ENCODE measurements at places on chromosomes 2 and 18.

DNA sequence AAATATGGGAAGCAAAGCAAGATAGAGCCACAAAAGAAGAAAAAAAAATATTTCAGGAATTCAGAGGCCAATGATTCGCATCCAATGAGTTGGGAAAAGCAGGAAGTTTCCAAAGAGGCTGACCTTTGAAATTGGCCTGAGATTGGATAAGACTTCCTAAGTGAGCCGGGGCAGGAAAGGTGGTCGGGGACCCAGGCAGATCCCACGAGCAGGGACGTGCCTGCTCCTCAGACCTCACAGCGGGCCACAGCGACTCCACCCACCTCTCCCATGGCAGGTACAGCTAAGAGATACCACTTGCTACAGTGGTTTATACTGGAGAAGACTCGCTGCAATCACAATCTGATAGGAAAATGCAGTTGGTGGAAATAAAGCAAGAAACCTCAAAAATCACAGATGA lies 102.8 kb upstream of the SALL3 start:
- no peak for DNase-seq

DNA sequence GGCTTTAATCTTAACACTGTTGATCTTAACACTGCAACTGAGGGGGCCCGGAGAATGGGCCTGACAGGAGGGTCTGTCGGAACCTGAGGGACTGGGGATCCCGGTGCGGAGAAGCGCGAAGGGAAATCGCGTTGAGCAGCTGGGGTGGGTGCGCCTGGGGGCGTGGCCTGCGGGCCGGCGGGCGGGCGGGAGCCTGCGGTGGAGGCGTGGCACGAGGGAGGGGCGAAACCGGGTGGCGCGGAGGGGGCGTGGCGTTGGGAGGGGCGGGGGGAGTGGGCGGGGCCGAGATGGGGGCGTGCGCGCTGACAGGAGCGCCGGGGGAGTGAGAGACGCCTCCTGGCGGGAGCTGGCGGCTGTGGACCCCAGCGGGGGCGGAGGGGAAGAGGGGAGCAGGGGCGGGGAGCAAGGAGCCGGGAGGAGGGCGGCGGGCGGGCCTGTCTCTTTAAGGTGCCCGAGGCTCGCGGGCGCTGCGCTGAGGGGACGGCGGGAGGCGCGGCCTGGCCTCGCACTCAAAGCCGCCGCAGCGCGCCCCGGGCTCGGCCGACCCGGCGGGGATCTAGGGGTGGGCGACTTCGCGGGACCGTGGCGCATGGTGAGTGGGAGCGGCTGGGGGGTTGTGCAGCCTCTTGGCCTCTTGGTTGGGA lies at the start of gene TWSG1:
TWSG1 (plus strand) TSS at position 445 of the 644 bp plus-strand sequence. CDS start 2,457 bp downstream, outside the sequence.
- peak; percentile 92 for DNase-seq

DNA sequence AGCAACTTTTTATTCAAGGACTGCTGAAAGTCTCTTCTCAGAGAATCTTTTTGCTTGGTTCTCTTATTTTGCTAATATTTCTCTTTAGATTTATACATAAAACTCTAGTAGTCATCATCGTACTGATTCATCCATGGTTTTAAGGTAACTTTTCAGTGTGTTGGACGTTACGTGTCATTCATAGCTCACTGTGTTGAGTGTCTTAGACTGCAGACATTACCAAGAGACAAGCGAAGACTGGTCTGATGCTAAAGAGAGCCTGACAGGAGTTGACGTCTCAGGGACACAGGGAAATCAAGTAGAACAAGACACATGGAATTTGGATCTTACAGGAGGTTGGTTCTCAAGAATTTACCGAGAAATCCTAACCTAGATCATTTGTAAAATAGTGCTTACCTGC lies 25.5 kb downstream of the RBM44 start:
- no peak for DNase-seq

- no peak for DNase-seq
Measured at GRCh38 chr2:199743415-199744120, 107.4 kb downstream of the FTCDNL1 start.

DNA sequence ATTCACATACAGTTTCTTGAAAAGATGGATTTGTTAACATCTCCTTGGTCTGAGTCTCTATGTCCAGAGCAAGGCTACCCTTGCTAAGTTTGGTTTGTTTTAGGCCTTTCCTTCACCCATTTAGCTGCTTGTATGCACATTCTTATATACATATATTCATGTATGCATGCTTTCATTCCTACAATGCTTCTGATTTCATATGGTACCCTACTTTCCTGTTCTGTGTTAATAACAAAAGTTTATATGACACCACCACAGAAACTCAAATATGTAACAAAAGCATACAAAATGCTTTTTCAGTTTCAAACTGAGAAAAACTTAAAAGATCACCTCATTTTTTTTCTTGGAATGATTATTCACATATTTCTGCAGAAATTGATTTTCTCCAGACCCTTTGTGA lies 39.4 kb downstream of the OSGEPL1 start:
- no peak for DNase-seq

- no peak for DNase-seq
Measured at GRCh38 chr2:196293751-196294515, 122.6 kb upstream of the STK17B start.

- no peak for DNase-seq
Measured at GRCh38 chr2:5368263-5368662, 323.9 kb upstream of the SOX11 start.

GRCh38 chr2:240358821-240359397 lies 76.6 kb upstream of the GPC1 start:
- no peak for DNase-seq

GRCh38 chr2:193584522-193584938 lies 1389.8 kb upstream of the TMEFF2 start:
- peak; percentile 35 for DNase-seq

- no peak for DNase-seq
Measured at GRCh38 chr18:44696892-44697291, 16.2 kb downstream of the SETBP1 start.

GRCh38 chr2:224764565-224765236 lies 48.5 kb upstream of the CCDC195 start:
- DNase-seq, result no peak

DNA sequence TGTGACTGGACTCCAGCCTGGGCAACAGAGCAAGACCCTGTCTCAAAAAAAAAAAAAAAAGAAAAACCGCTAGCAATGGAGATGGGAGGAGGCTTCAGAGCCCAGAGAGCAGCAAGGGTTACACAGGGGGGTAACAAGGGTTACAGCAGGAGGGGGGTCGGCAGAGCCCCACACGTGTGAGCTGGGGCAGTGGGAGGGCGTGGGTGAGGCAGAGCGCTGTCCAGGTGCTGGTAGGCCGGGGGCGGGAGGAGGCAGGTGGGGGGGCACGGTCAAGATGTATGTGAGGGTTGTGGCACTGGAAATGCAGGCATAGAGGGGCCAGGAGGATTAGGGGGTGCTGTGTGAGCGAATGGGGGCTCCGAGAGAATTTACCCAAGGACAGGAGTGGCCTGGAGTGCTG lies 3.4 kb downstream of the MZT2B start:
- DNase-seq, result no peak

- DNase-seq, result no peak
Measured at GRCh38 chr2:218043701-218044109, 25.3 kb upstream of the RUFY4 start.

DNA sequence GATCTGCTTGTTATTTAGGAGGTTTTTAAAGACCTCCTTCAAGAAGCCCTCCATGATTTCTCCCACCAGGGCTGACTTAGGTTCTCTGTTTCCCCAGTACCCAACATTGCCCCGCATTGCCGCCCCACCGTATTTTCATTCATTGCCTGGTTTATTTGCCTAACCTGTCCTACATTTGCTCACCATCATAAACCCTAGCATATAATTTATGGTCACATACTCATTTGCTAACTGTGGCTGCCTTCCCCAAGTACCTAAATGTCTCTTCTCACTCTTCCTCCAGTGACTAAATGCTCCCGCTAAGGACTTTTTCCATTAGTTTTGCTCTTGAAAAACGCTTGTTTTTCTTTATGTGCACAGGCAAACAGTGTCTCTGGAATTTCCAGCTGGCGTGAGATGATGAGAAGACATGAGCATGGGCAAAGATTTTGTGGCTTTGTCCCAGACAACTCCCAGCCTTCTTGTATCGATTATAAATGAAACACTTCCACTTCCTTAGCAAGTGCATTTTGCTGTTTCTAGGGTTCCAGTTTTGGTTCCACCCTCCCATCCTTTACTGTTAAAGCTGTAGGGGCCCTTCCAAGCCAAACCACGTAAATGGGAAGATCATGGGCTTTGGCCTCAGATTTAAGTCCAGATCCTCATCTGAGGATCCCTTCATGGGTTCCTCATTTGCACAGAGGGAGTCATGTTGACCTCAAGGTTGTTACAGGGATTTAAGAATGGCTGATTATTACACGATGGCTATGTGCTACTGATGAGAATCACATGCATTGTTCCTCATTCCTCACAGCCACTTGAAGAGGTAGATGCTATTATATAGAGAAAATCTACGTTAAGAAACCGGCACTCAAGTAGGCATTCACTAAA lies 21.0 kb upstream of the ARMC9 start:
- DNase-seq, result no peak

DNA sequence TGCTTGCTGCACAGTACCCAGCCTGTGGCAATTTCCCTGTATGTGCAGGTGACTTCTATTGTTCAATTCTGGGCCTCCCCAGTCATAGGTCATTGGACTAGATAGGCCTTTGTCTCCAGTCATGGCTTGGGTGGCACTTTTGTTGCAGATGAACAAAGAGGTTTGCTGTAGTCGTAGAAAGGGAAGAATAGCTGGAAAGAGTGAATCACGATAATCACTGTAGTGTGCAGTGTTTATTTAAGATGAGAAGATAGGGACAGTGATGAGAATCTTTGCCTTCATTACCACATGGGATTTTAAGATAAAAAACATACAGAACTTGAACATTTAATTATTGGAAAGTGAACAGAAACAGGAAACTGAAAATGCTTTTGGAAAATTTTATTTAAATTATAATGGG lies 156.1 kb upstream of the CYRIA start:
- DNase-seq, result no peak

DNA sequence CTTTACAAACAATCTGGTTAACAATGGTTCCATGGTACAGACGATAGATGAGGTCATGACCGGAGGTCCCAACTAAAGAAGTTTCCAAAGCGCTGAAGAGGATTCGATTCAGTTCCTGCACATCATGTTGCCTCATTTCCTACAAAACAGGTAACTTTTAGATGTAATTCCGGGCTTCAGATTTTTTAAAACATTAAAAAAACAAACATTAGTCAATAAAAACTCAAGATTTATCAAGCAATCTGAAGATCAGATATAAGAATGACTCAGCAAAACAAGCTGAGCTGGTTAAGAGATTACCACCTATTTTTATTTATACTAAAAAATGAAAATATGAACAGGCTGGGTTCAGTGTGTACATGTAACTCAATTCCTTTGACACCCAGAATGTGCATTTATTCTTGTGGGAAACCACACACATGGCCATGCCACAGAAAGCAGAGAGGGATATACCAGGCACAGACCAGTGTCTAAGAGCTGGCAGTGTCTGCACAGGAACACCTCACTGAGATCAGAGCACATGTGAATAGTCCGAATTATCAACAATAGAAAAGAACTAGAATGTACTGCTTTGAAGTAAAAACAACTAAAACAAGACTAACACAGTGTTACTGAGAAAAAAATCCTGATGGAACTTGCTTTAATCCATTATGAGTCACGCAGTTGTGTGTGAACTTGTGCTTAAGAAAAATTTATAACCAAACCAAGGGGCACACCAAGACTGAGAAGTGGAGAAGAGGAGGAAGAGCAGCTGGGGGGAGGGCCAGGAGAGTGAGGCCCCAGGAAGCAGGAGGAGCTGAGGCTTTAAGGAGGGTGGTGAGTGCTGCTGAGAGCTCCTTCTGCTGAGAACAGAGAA lies 9.5 kb downstream of the USP40 start:
- DNase-seq, result no peak

DNA sequence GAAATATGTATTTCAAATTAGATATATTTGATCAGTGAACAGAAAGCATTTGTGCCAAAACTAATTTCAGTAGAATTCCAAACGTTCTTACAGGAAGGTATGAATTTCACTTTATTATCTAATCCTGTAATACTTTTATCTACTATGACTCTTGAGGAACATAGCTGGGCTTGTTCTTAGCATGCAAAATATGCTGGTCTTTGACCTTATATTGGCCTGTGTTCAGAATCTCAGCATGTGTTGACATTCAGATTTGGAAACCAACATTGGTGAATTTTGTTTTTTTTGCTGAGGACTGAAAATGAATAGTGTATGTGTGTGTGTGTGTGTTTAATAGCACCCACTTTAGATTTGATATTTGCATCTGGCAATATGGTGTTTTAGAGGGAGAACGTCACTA lies 112.2 kb downstream of the MEIS1 start:
- DNase-seq, result no peak

GRCh38 chr2:236550701-236551465 lies 18.7 kb upstream of the ACKR3 start:
- DNase-seq, result no peak

DNA sequence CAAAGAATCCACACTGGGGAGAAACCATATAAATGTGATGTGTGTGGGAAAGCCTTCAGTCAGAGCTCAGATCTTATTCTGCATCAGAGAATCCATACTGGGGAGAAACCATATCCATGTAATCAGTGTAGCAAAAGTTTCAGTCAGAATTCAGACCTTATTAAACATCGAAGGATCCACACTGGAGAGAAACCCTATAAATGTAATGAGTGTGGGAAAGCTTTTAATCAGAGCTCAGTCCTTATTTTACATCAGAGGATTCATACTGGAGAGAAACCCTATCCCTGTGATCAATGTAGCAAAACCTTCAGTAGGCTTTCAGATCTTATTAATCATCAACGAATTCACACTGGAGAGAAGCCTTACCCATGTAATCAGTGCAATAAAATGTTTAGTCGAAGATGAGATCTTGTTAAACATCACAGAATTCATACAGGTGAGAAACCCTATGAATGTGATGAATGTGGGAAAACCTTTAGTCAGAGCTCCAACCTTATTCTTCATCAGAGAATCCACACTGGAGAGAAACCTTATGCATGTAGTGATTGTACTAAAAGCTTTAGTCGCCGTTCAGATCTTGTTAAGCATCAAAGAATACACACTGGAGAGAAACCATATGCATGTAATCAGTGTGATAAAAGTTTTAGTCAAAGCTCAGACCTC lies 16.7 kb upstream of the ZSCAN30 start:
- no peak for DNase-seq

- DNase-seq, result no peak
Measured at GRCh38 chr18:73511771-73512503, 635.7 kb downstream of the FBXO15 start.

DNA sequence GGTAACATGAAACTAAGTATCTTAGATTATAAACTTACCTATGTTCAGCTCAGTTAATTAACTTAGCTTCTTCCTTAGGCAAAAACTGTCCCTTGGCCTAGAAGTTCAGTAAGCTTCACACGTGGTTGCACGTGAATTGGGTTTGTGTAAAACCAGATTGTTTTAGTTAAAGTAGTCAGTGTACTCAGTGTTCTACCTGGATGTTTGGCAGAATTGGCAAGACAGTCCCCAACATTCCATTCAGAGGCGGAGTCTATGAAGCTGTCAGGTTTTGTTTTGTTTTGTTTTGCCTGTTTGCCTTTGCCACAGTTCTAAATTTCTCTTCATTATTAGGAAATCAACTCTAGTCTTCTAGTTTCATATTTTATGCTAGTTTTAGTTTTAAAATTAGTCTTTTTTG lies 105.3 kb upstream of the ZEB2 start:
- no peak for DNase-seq

GRCh38 chr2:218343591-218343990 lies 13.1 kb upstream of the CATIP start:
- no peak for DNase-seq

GRCh38 chr2:188974164-188974563 lies at the start of gene COL3A1:
TSS of gene COL3A1 (plus strand) at chr2:188974373. CDS start at chr2:188974490, 117 bp downstream.
- no peak for DNase-seq

GRCh38 chr2:48218169-48218568 lies 311.8 kb upstream of the STON1 start:
- no peak for DNase-seq

GRCh38 chr2:117514371-117514770 lies 300.1 kb upstream of the DDX18 start:
- DNase-seq, result no peak

GRCh38 chr18:32771871-32772580 lies 797 bp downstream of the KLHL14 start:
- peak; percentile 11 for DNase-seq
